ENCODE measurements at places on chromosomes 7 and 10. TPM values are rescaled to one million over a fixed set of nuclear protein-coding genes. Genes with fewer than 3 reads are reported as not detected.

TRIL gene
- total RNA-seq, result 1.1 TPM

HHEX gene
- total RNA-seq, result 2.1 TPM

SH2D4B gene
- total RNA-seq, result not detected

PTER gene
- total RNA-seq, result 20.5 TPM

SEC23IP gene
- 54.9 TPM for total RNA-seq

CYP26C1 gene
- total RNA-seq, result not detected

TMEM213 gene
- not detected for total RNA-seq

DNAJC12 gene
- 6.9 TPM for total RNA-seq

SPDYE2 gene
- not detected for total RNA-seq

ACTL6B gene
- not detected for total RNA-seq

TYW1B gene
- total RNA-seq, result 1.9 TPM

DNA sequence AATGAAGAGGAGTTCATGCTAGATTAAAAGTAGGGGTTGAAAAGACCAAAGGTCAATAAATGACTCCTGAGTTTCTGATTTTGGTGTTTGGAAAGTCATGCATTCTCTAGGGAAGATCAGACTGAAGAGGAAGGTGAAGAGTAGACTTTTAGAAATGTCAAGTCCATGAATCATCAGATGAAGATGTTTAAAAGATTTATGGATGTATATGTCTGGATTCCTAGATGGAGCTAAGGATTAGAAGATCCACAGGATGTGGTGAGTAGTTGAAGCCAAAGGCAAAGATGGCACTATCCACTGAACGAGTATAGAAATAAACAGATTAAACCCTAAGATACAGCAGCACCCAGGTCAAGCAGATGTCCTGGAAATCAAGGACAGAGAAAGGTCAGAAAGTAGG lies 298.5 kb downstream of the GPAM start:
- no peak for DNase-seq
- no peaks in the 10 kb centered on the region for H3K27me3 ChIP-seq
- no peaks in the 10 kb centered on the region for H3K4me1 ChIP-seq
- H3K4me3 ChIP-seq, result no peak overlapping the region

- no peak for DNase-seq
- H3K4me3 ChIP-seq, result no peak overlapping the region
- no peaks in the 10 kb centered on the region for H3K27me3 ChIP-seq
- H3K36me3 ChIP-seq, result no peaks in the 10 kb centered on the region
- H3K4me1 ChIP-seq, result no peaks in the 10 kb centered on the region
- no peak overlapping the region for H3K27ac ChIP-seq
Observed at GRCh38 chr7:43669286-43670081, 59.8 kb downstream of the COA1 start.

- no peak overlapping the region for H3K27ac ChIP-seq
- H3K4me3 ChIP-seq, result no peak overlapping the region
- H3K27me3 ChIP-seq, result no peaks in the 10 kb centered on the region
Observed at GRCh38 chr10:4129866-4130477, 345.0 kb upstream of the KLF6 start.

GRCh38 chr7:134315679-134316538 lies 821 bp downstream of the SLC35B4 start:
- H3K27ac ChIP-seq, result peak overlapping the region; percentile 74
- no peaks in the 10 kb centered on the region for H3K36me3 ChIP-seq
- H3K4me3 ChIP-seq, result peak overlapping the region; percentile 92

DNA sequence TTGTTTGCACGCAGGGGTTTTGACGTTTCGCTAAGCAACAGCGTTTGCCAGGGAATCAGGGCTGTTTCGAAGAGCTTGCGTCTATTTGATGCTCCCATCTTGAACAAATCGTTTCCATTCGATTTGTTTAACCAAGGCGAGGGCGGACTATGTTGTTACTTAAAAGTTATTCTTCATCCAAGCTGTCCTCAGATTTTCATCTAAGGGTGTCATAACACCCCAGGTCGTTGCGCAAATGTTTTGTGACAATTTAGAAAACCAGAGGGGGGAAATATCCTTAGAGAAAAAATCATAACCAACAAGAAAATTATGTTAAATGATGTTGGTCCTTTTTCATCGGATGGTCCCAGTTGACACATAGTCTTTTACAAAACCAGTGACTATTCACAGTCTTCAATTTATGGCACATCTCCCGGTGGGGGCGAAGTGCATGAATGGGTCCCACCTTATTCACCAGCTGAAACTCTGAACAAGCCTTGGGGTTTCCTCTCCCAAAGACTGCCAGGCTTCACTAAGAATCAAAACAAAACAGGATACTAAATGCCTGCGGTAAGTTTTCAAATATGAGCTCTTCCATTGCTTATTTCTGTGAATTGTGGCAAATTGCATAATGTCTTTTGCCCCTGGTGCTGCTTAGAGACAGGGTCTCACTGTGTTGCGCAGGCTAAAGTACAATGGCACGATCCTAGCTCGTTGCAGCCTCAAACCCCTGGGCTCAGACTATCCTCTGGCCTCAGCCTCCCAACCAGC lies 109.9 kb downstream of the REEP3 start:
- no peaks in the 10 kb centered on the region for H3K27me3 ChIP-seq
- DNase-seq, result no peak
- H3K4me1 ChIP-seq, result no peaks in the 10 kb centered on the region
- H3K4me3 ChIP-seq, result peak overlapping the region; percentile 53
- H3K36me3 ChIP-seq, result no peaks in the 10 kb centered on the region

DNA sequence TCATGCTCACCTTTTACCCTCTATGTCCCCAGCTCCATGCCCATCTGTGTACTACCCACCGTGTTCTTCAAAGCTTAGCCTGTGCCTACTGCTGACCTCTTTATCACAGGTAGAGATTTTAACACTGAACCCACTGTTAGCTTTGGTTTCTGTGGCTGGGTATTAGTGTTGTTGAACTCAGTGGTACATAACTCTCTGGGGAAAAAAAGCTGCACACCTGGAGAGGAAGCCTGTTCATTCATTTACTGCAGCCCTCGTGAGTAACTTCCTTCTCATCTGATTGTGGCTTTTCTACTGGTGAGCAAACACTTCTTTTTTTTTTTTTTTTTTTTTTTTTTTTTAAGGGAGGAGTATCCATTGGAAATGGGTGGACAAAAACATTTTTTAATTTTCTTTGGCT lies 326.3 kb downstream of the CCSER2 start:
- H3K27ac ChIP-seq, result no peak overlapping the region
- H3K4me3 ChIP-seq, result no peak overlapping the region
- H3K27me3 ChIP-seq, result no peaks in the 10 kb centered on the region
- no peaks in the 10 kb centered on the region for H3K36me3 ChIP-seq
- no peak for DNase-seq

GRCh38 chr10:3265088-3265487 lies 92.5 kb upstream of the PITRM1 start:
- H3K4me3 ChIP-seq, result no peak overlapping the region
- no peaks in the 10 kb centered on the region for H3K27me3 ChIP-seq
- DNase-seq, result no peak
- H3K36me3 ChIP-seq, result no peaks in the 10 kb centered on the region
- H3K27ac ChIP-seq, result no peak overlapping the region

DNA sequence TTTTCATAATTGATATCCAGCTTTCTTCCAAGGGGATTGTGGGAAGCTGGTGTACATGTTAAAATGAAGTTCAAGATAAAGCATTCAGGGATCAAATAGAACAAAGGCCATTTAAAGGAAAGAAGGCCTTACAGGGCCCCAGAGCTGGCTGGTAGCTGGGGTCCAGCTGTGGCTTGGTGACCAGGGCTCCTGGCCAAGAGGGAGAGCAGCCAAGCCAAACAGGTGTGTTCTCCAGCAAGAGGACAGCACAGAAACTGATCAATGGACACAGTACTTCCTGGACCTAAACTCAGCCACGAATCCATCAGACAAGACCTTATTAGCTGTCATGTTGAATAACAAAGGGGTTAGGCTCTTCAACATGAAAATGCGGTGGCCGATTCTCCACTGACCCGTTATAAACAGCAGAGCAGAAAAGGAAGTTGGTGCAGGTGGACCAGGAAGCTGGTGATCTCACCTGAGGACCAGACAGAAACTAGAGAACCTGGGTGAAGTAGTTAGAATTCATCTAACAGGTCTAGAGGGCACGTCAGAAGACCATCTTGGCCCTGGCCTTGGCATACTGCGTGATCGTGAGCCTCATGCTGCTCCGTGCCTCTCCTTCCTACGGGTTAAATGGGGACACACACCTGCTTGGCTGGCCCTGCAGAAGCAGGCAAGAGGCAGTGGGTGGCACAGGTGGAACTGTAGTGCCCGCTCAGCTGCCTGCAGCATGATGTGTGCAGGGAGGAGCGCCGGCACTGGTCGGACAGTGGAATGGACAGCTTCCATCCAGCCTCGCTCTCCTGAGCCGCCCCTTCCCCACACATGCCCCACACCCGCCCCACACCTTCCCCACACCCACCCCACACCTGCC lies 53.8 kb downstream of the PARP12 start:
- DNase-seq, result no peak
- no peak overlapping the region for H3K27ac ChIP-seq
- H3K4me1 ChIP-seq, result no peaks in the 10 kb centered on the region
- no peaks in the 10 kb centered on the region for H3K27me3 ChIP-seq

- no peak overlapping the region for H3K27ac ChIP-seq
- H3K36me3 ChIP-seq, result no peaks in the 10 kb centered on the region
- no peaks in the 10 kb centered on the region for H3K4me1 ChIP-seq
- H3K4me3 ChIP-seq, result no peak overlapping the region
Observed at GRCh38 chr7:22280031-22280430, 76.9 kb downstream of the RAPGEF5 start.

GRCh38 chr10:19936289-19936688 lies 120.1 kb downstream of the PLXDC2 start:
- peaks cover 3% of the 10 kb centered on the region for H3K4me1 ChIP-seq
- H3K27me3 ChIP-seq, result no peaks in the 10 kb centered on the region
- H3K36me3 ChIP-seq, result no peaks in the 10 kb centered on the region
- H3K4me3 ChIP-seq, result no peak overlapping the region
- H3K27ac ChIP-seq, result no peak overlapping the region
- DNase-seq, result no peak

DNA sequence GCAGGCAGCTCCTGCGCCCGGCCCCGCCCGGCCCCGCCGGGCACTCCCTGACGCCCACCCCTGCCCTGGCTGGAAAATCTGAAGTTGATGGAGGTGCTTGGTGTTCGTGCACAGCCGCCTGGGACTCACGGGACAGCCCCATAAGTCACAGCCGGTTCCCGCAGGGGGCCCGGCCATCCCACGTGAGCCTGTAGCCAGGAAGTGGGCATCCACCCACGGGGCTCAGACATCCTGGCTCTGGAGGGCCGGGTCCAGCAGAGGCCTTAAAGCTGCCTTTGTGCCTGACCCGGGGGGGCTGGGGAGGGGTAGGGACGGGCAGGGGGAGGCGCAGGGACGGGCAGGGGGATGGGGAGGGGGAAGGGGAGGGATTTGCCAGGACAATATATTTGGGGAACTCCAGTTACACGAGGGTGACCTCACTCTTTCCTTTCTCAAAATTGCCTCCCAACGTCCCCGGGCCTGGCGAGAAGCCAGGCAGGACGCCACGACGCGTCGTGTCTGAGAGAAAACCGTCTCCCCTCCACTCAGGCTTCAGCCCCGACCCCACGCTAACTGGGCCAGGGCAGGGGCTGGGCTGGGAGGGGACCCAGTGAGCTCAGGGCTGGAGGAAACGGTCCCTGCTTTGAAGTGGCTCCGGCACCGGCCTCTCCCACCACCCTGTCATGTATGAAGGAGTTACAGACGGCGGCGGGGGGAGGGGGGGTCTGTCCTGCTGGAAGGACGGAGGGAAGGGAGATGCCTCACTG lies 82.1 kb upstream of the PDGFA start:
- peak overlapping the region; percentile 40 for H3K27ac ChIP-seq
- DNase-seq, result peak; percentile 46
- H3K4me1 ChIP-seq, result no peaks in the 10 kb centered on the region
- no peaks in the 10 kb centered on the region for H3K36me3 ChIP-seq
- H3K4me3 ChIP-seq, result no peak overlapping the region
- no peaks in the 10 kb centered on the region for H3K27me3 ChIP-seq

DNA sequence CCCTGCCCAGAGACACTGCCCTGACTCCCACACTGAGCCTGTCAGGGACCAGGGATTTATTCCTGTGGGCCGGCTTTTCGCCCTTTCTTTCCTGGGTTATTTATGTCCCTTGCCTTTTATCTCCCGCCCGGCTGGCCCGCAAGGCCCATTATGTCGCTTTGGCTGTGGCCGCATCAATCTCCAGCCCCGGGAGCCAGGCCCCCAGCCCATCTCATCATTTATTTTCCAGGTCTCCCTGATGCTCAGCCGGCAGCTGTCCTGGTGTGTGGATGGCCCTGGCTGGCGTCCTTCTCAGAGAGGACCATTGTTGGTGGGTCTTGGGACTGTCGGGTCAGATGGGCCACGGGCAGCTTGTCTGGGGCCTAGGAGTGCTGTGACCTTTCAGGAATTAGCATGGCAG lies 82.3 kb downstream of the FAM241B start:
- DNase-seq, result no peak
- no peak overlapping the region for H3K4me3 ChIP-seq
- H3K27ac ChIP-seq, result no peak overlapping the region
- no peaks in the 10 kb centered on the region for H3K27me3 ChIP-seq
- no peaks in the 10 kb centered on the region for H3K36me3 ChIP-seq

DNA sequence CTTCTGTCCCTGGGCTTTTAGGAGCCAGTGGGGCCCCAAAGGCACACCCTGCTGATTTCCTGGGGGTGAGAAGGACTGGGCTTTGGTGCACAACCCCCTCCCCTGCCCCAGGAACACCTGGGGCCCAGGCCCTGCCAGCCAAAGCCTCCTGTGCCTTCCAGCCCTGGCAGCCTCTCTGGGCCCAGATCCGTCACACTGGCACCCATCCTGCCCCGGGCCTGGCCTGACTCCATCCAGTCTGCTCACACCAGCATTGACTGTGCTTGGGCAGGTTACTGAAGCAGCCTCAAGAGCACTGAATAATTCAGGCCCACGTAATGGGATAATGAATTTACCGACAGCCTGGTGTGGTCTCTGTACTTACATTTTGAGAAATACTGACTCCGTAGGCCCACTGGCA lies 12.0 kb upstream of the COMTD1 start:
- H3K4me3 ChIP-seq, result no peak overlapping the region
- H3K27ac ChIP-seq, result no peak overlapping the region
- H3K27me3 ChIP-seq, result no peaks in the 10 kb centered on the region
- H3K36me3 ChIP-seq, result no peaks in the 10 kb centered on the region
- peaks cover 12% of the 10 kb centered on the region for H3K4me1 ChIP-seq

- H3K4me1 ChIP-seq, result peaks cover 4% of the 10 kb centered on the region
- no peaks in the 10 kb centered on the region for H3K27me3 ChIP-seq
- H3K27ac ChIP-seq, result no peak overlapping the region
- H3K4me3 ChIP-seq, result no peak overlapping the region
Observed at GRCh38 chr7:101125989-101126650, 784 bp upstream of the SERPINE1 start.

- H3K36me3 ChIP-seq, result no peaks in the 10 kb centered on the region
- no peak overlapping the region for H3K27ac ChIP-seq
- no peak overlapping the region for H3K4me3 ChIP-seq
- no peaks in the 10 kb centered on the region for H3K4me1 ChIP-seq
Observed at GRCh38 chr7:2967253-2967652, 76.4 kb downstream of the CARD11 start.

- H3K4me1 ChIP-seq, result no peaks in the 10 kb centered on the region
- H3K36me3 ChIP-seq, result no peaks in the 10 kb centered on the region
- H3K27ac ChIP-seq, result no peak overlapping the region
- H3K4me3 ChIP-seq, result no peak overlapping the region
Observed at GRCh38 chr7:51209426-51209825, 107.2 kb downstream of the COBL start.

GRCh38 chr7:32536585-32536984 lies 41.3 kb downstream of the AVL9 start:
- no peaks in the 10 kb centered on the region for H3K36me3 ChIP-seq
- no peak overlapping the region for H3K4me3 ChIP-seq

- DNase-seq, result no peak
- H3K27ac ChIP-seq, result no peak overlapping the region
- no peaks in the 10 kb centered on the region for H3K4me1 ChIP-seq
- H3K4me3 ChIP-seq, result no peak overlapping the region
- no peaks in the 10 kb centered on the region for H3K36me3 ChIP-seq
Observed at GRCh38 chr7:134819401-134819800, 40.0 kb downstream of the CALD1 start.

Data from colonic mucosa (tissue), 4 donors.